Activated naive CD8-positive, alpha-beta T cell treated with anti-CD3 and anti-CD28 coated beads, Interleukin-2, amount 50 U/mL, for 16 hours (primary cell): ENCODE measurements at places on chromosomes 11 and 22.

DNA sequence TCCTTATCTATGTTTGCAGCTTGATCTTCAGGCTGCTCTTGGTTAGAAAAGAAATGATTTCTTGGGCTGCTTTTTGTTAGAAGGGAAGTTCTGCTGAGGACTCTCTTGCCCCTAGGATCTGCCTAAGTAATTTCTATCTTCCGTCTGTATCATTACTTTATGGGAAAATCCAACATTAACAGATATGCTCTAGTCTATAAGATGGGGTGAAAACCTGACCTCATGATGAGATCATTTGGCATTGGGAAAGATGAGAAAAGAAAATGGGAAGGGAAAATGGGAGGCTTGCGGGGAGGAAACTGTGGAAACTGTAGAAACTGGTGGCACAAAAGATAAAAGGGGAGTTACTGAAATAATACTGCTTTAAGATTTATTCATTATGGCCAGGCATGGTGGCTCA is 63.6 kb downstream of the FDX1 start:
- no peak for DNase-seq

GRCh38 chr11:69008737-69009440 is 4.2 kb downstream of the MRGPRF start:
- no peak for DNase-seq

- DNase-seq: no peak
Measured at GRCh38 chr11:117835576-117835975, 11.0 kb upstream of the FXYD2 start.

GRCh38 chr11:43928721-43929120 is 13.7 kb upstream of the C11orf96 start:
- DNase-seq: no peak

DNA sequence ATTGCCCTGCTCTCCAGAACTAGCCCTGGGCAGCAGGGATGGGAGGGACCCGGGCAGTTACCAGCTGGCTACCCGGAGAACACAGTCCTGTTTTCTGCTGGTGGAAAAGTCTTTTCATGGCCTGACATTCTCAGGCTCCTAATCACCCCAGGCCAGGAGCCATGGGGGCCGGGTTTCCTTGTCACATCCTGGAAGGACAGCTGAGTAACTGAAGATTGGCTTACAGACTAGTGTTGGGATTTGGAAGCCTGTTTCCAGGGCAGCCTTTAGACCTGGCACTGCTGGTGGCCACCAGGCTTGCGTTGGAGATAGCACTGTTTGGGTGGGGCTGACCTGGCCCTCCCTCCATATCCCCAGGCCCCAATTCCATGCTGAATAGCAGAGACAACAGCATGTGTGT is 349.0 kb downstream of the CTTN start:
- DNase-seq: no peak

DNA sequence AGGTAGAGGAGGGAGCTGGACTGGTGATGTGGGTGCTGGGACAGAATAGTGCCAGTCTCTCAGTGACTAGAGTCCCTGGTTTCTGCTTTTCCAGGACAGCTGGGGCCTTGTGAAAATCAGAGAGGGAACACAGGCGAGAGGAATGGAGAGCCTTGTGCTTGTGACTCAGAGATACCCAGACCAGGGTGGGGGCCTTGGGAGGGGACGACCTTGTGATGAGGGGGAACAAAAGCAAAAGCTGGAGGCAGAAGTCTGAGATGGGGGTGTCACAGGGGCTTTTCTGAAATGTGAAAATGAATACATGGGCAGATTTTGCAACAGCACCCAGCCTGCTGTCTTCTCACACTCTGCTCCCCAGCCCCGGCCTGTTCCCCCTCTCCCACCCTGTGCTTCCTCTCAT is 3.4 kb upstream of the NR1H3 start:
- no peak for DNase-seq
